SJCRH30 (cell line): ENCODE measurements at places on chromosomes 3 and 15. TPM values are rescaled to one million over a fixed set of nuclear protein-coding genes. Genes with fewer than 3 reads are reported as not detected.
A peak's percentile ranks its signal among the peaks of the same experiment; 100 is the strongest.

ZNF501 gene
- total RNA-seq = 0.76 and 1.8 TPM in 2 replicates

TIMMDC1 gene
- total RNA-seq = 67.9 and 74.0 TPM in 2 replicates

PIF1 gene
- 21.6 and 22.3 TPM in 2 replicates for total RNA-seq

CATSPER2 gene
- 1.3 and 1.4 TPM in 2 replicates for total RNA-seq

LYZL4 gene
- not detected in 2 replicates for total RNA-seq

- H3K27me3 ChIP-seq = no peaks in the 10 kb centered on the region
- H3K4me3 ChIP-seq = no peak overlapping the region
- no peak for DNase-seq
- no peak overlapping the region for H3K27ac ChIP-seq
Measured at GRCh38 chr3:170863816-170864215, 6.2 kb downstream of the RPL22L1 start.

- no peaks in the 10 kb centered on the region for H3K36me3 ChIP-seq
- peak overlapping the region; percentile 41 for H3K4me3 ChIP-seq
- peak; percentile 87 for DNase-seq
- H3K27me3 ChIP-seq = no peaks in the 10 kb centered on the region
- peak overlapping the region; percentile 97 for H3K27ac ChIP-seq
Measured at GRCh38 chr3:15635121-15635661, 33.6 kb downstream of the BTD start.

GRCh38 chr15:93362821-93363220, 273.8 kb upstream of the RGMA start:
- peak overlapping the region; percentile 49 for H3K27ac ChIP-seq
- H3K4me1 ChIP-seq = peaks cover 46% of the 10 kb centered on the region
- H3K4me3 ChIP-seq = peak overlapping the region; percentile 13
- DNase-seq = peak; percentile 88
- no peaks in the 10 kb centered on the region for H3K36me3 ChIP-seq
- no peaks in the 10 kb centered on the region for H3K27me3 ChIP-seq

GRCh38 chr3:122217901-122218300, 34.4 kb downstream of the CASR start:
- no peaks in the 10 kb centered on the region for H3K27me3 ChIP-seq
- no peak overlapping the region for H3K27ac ChIP-seq
- H3K36me3 ChIP-seq = no peaks in the 10 kb centered on the region
- H3K4me1 ChIP-seq = no peaks in the 10 kb centered on the region

DNA sequence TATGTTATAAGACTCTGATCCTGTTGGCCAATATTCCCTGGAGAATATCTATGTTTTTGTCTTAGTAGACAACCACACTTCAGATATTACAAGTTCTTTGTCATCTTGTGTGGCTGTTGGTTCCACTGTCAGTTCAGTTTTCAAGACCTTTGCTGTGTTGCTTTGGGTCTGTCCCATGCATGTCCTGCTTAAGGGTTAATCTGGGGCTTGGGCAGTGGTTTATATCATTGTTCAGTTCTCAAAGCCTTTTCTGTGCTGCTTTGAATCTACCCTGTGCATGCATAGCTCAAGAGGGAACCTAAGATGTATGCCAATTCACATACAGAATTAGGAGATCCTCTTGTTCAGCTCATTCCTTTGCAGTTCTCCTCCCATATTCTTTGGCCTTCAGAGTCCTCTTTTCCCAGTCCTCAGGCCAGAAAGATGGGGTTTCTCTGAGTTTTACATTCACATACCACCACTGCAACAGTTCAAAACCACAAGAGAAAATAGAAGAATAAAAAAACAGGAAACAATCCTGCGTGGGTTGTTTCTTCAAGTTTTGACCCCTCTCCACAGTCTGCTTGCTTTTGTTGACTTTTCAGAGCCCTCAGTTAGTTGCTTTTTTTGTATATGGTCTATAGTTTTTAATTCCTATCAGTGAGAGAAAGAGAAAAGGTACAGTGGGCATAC, 21.6 kb downstream of the BUB1B start:
- DNase-seq = no peak
- no peaks in the 10 kb centered on the region for H3K4me1 ChIP-seq
- H3K27ac ChIP-seq = no peak overlapping the region
- H3K4me3 ChIP-seq = no peak overlapping the region
- peaks cover 81% of the 10 kb centered on the region for H3K36me3 ChIP-seq

DNA sequence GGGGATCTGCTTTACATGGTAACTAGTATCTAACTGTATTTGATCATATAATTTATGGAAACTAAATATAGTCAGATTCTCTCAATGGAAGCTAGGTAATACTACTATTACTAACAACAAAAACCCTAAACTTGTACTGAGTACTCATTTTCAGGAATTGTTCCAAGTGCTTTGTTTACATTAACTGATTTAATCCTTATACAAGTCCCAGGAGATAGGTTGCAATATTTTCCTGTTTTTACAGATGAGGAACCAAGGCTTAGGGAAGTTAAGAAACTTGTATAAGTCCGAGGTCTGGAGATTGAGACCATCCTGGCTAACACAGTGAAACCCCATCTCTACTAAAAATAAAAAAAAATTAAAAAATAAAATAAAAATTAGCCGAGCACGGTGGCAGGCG, 7.5 kb upstream of the MTHFS start:
- H3K4me3 ChIP-seq = no peak overlapping the region
- DNase-seq = no peak
- no peaks in the 10 kb centered on the region for H3K27me3 ChIP-seq
- no peak overlapping the region for H3K27ac ChIP-seq

DNA sequence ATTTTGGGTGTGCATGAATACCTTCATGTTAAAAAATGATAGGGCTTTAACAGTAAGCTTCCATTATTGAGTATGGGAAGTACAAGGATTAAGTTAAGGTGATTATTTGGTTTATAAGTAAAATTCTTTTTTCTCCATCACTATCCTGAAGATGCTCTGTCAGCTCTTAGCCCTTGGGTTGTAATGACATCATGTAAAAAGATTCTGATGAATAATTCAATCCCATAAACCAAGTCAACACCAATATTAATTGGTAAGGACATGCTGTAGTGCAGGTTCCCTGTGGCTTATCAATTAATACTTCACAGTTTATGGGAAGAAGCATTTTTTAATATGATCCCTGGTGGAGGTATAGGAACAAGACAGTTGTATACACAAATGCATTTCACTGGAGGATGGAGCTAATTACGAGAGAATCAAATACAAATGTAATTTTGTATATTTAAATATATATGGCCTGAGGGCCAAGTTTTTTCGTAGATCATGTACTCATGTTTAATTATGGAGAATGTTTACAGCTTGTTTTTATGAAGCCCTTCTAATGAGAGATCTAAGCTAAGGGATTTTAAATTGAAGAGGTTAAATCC, 87.6 kb downstream of the SLC49A4 start:
- peaks cover 4% of the 10 kb centered on the region; the same call in 1 of the 2 replicates for H3K4me1 ChIP-seq
- DNase-seq = no peak
- no peak overlapping the region for H3K4me3 ChIP-seq
- H3K27me3 ChIP-seq = no peaks in the 10 kb centered on the region
- no peak overlapping the region for H3K27ac ChIP-seq

DNA sequence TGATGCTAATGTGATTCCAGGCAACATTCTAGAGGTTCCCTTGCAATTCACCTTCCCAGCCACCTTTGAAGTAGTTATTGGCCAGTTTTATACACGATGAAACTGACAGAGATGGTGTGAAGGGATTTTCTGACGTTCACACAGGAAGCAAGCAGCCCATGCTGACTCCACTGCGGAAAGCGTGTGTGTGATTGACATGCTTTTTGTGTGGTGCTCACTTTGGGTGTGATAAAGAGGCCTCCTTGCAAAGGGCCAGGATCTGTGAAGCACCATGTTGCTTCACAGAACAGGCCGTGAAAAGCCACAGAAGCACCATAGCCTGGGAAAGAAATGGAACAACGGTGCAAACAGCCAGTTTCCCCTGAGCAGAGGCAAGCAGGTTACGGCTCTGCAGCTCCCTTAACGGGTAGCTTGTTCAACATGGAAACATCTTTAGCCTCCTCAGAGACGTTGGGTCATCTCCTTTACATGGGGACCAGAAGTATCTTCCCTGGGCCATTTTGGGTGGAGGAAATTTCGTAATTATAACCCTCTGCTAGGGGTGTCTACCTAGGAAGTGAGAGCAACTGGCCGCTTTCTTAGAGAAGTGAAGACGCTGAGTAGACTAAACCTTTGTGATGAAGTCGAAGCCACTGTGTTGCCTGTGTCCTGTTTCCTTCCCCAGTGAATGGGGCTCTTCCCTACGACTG, 108.5 kb downstream of the APBA2 start:
- no peak overlapping the region for H3K27ac ChIP-seq
- no peaks in the 10 kb centered on the region for H3K27me3 ChIP-seq
- no peaks in the 10 kb centered on the region for H3K36me3 ChIP-seq
- H3K4me1 ChIP-seq = no peaks in the 10 kb centered on the region
- no peak for DNase-seq

- 0 out of 2 replicates have a peak, but pooled peaks cover 2% of the 10 kb centered on the region for H3K4me1 ChIP-seq
- no peak for DNase-seq
- no peaks in the 10 kb centered on the region for H3K36me3 ChIP-seq
- H3K27me3 ChIP-seq = no peaks in the 10 kb centered on the region
- H3K27ac ChIP-seq = no peak overlapping the region
Measured at GRCh38 chr3:37229740-37230139, 55.4 kb upstream of the LRRFIP2 start.

- H3K27me3 ChIP-seq = no peaks in the 10 kb centered on the region
- DNase-seq = no peak
- no peak overlapping the region for H3K4me3 ChIP-seq
- H3K36me3 ChIP-seq = no peaks in the 10 kb centered on the region
Measured at GRCh38 chr3:59321881-59322540, 272.2 kb upstream of the CFAP20DC start.

GRCh38 chr15:76258460-76258859, 52.8 kb downstream of the ETFA start:
- no peaks in the 10 kb centered on the region for H3K4me1 ChIP-seq
- no peaks in the 10 kb centered on the region for H3K27me3 ChIP-seq
- no peak overlapping the region for H3K27ac ChIP-seq
- no peak overlapping the region for H3K4me3 ChIP-seq
- peaks cover 53% of the 10 kb centered on the region for H3K36me3 ChIP-seq
- peak; percentile 13 for DNase-seq

GRCh38 chr3:188798556-188799145, 373.1 kb upstream of the TPRG1 start:
- H3K36me3 ChIP-seq = no peaks in the 10 kb centered on the region
- no peaks in the 10 kb centered on the region for H3K4me1 ChIP-seq
- no peak overlapping the region for H3K4me3 ChIP-seq
- DNase-seq = no peak
- H3K27me3 ChIP-seq = no peaks in the 10 kb centered on the region
- no peak overlapping the region for H3K27ac ChIP-seq

GRCh38 chr3:5011555-5012256, 32.5 kb downstream of the BHLHE40 start:
- H3K4me1 ChIP-seq = peaks cover 11% of the 10 kb centered on the region
- H3K36me3 ChIP-seq = no peaks in the 10 kb centered on the region
- no peak for DNase-seq
- H3K27me3 ChIP-seq = no peaks in the 10 kb centered on the region
- H3K27ac ChIP-seq = no peak overlapping the region

DNA sequence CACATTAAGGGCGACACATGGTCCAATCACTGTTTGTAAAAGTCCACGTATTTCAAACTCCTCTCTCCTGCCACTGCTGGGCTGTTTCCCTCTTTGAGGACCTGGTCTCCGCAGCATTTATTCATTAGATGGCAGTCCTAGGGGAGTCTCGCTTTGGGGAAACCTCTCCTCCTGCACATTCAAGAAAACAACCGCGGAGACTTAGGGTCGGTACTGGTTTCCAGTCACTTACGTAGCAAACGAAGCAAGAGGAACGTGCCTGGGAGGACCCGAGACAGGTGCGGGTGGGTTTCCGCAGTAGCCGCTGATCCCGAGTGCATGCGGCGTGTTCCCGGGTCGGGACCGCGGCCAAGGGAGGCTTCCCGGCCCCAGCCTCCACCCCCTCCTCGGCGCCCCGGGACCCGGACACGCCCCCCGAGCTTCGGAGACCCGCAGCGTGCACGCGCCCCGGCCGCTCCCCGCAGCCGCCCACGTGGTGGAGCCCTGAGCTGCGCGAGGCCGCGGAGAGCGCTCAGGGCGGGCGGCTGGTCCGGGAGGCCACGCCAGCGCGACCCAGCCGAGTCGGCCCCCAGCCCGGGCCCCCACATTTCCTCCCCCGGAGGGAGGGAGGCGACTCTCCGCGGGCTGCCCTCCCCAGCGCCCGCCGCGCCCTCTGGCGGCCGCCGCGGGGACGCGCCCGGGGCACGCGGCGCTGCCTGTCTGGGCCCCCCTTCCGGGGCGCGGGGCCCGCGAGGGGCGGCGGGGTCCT, 1.1 kb upstream of the IGF1R start:
- peak overlapping the region; percentile 99 for H3K4me3 ChIP-seq
- peaks cover 14% of the 10 kb centered on the region for H3K4me1 ChIP-seq
- DNase-seq = peak; percentile 88
- no peaks in the 10 kb centered on the region for H3K36me3 ChIP-seq
- H3K27me3 ChIP-seq = no peaks in the 10 kb centered on the region

- H3K4me1 ChIP-seq = peaks cover 14% of the 10 kb centered on the region; the same call in 1 of the 2 replicates
- H3K4me3 ChIP-seq = no peak overlapping the region
- no peak overlapping the region for H3K27ac ChIP-seq
Measured at GRCh38 chr15:66655511-66655910, 46.5 kb upstream of the SMAD6 start.

DNA sequence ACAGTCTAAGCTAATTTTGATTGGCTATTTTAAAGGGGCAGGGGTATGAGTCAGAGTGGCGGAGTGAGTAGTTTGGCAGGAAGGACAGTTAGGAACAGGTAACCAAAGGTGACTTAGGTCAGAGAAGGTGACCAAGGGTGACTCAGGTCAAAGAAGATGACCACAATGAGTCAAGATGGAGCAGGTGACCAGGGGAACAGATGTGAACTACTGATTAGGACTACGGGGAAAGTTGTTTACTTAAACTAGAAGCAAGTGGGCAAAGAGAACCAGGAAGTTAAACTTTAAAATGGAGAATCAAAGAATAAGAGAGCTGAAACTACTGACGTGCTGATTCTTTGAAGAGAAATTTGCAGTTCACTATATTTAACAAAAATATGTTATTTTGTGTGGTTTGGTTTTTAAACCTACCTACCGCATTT, 14.1 kb upstream of the CA12 start:
- no peaks in the 10 kb centered on the region for H3K27me3 ChIP-seq
- no peak for DNase-seq
- no peak overlapping the region for H3K27ac ChIP-seq
- no peak overlapping the region for H3K4me3 ChIP-seq

DNA sequence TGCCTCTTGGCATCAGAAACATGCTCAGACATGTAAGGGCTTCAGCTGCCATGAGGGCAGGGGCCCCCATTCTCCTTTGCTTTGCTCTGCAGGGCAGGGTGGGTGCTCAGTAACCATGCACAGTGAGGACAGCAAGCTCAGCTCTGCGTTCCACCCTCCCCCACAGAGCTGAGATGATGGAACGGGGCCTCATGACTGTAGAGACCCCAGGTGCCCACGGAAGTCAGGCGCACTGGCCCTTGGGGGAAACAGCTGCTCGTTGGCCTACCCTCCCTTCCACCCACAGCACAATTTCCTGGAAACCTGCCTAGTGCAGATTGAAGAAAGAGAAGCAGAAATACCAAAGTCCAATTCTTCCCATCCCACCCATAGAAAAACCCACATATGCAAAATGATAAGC, 10.5 kb downstream of the CTXND1 start:
- no peak overlapping the region for H3K4me3 ChIP-seq
- H3K27me3 ChIP-seq = 0 out of 2 replicates have a peak, but pooled peaks cover 3% of the 10 kb centered on the region
- no peak overlapping the region for H3K27ac ChIP-seq
- peak; percentile 64 for DNase-seq
- peaks cover 7% of the 10 kb centered on the region; the same call in 1 of the 2 replicates for H3K4me1 ChIP-seq
- no peaks in the 10 kb centered on the region for H3K36me3 ChIP-seq

GRCh38 chr3:148759430-148759829, 61.7 kb downstream of the AGTR1 start:
- peak overlapping the region; percentile 15; the same call in 1 of the 2 replicates for H3K27ac ChIP-seq
- H3K27me3 ChIP-seq = no peaks in the 10 kb centered on the region
- no peaks in the 10 kb centered on the region for H3K36me3 ChIP-seq
